ENCODE measurements at places on chromosomes 4 and X.

- no peak for DNase-seq
These were observed 54.4 kb downstream of the PHKA1 start for GRCh38 chrX:72659723-72660122.

GRCh38 chrX:13266641-13267345, 53.1 kb downstream of the ATXN3L start:
- no peak for DNase-seq

- DNase-seq: no peak
These were observed 39.3 kb upstream of the HPGD start for GRCh38 chr4:174561560-174561959.

DNA sequence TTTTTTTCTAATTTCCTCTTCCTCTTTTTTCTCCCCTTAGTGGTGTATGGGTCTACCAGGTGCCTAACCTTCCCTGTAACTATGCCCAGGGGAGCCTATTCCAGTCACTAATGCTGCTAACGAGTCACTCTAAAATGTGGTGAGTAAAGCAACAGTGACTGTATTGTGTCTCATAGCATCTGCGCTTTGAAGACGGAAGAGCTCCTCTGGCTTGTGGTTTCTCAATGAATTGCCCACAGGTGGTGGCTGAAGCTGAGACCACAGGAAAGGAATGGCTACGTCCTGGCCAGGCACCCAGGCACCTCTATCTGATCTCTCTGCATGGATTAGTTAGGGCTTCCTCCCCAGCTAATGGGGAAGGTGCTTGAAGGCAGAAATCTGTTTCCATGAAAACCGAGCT, 763.5 kb upstream of the FRG1 start:
- DNase-seq: no peak

GRCh38 chrX:41192880-41193279, 107.6 kb downstream of the USP9X start:
- no peak for DNase-seq

DNA sequence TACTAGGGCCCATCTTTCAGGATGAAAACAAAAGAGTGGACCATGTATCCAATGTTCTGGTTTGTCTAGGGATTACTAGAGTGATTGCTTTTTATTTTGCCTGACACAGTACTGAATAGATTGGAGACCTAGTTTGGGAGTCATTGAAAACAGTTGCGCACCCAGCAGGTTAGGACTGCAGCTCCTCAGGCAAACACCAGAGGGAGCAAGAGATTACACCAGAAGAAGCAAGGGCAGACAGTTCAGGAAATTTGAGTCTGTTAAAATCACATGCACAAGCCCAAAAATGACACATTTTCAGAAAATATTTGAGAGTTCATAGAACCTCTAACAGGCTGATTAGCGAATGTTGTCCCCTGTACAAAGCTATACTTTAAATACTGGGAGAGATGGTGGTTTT, 55.6 kb downstream of the CYLC1 start:
- no peak for DNase-seq

DNA sequence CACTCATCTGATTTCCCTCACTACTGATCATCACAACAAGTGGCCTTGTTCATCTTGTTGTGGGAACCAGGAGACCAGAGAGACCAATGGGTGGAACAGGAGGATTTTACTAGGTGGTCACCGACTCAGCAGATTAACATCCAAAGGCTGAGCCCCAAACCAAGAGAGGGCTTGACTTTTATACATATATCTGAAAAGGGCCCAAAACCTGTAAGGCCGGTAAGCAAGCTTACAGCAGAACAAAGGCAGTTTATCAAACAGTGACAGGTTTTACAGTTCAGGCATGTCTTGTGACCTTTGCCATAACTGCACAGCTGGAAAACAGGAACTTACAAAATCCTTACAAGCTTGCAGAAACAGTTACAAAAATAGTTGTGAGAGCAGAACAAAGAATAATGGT, 195.9 kb downstream of the OR13H1 start:
- DNase-seq: no peak

- no peak for DNase-seq
These were observed 73.6 kb downstream of the SNX25 start for GRCh38 chr4:185282968-185283367.

DNA sequence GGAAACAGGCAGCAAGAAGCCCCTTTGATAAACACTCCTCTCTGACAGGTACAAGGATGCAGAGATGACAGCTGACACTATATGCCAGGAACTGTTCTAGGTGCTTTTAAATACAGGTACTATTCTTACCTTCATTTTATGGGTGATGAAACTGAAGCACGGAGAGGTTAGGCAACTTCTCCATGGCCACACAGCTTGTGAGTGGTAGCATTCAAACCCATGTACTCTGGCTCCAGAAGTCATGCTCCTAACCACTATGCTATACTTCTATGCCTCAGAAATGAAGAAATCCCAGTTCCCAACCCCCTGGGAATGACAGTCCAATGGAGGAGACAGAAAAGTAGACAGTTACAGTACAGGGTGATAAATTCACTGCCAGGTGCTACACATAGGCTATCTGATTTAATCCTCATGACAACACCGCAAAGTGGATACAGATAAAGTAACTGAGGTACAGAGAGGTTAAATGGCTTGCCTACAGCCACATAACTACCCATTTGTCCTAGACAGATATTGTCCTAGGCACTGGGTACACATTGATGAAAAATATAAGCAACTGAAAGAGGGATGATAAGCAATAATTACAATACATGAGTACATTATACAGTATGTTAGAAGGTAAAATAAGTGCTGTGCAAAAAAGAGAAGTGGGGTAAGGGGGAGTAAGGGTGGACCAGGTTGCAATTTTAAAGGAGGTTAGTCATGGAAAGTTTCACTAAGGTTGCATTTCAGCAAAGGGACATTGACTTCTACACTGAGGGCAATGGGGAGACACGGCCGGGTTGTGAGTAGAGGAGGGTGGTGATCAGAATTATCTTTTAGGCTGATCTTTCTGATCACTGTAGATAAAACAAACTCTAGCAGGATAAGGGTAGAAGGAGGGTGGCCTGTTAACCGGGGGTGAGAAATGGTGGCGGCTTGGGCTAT, 1.6 kb upstream of the F8 start:
- no peak for DNase-seq

- DNase-seq: no peak
These were observed 10.4 kb downstream of the HAUS7 start for GRCh38 chrX:153459986-153460385.

DNA sequence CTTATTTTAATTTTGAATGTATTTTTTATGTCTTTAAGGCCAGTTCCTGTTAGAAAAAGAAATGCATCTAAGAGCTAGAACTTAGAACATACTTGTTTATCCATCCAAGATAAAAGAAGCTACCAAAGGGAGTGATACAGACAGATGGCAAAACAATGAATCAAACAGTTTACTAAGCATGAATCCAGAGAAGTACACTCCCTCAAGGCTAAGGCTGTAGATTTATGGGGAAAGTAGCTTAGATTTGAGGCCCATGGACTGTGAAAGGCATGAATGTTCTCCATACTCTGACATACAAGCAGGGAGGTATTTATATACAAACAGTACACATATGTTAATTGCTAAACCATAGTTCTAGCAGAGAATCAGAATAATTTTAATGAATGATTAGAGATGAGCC, 255.3 kb upstream of the NRK start:
- DNase-seq: no peak

DNA sequence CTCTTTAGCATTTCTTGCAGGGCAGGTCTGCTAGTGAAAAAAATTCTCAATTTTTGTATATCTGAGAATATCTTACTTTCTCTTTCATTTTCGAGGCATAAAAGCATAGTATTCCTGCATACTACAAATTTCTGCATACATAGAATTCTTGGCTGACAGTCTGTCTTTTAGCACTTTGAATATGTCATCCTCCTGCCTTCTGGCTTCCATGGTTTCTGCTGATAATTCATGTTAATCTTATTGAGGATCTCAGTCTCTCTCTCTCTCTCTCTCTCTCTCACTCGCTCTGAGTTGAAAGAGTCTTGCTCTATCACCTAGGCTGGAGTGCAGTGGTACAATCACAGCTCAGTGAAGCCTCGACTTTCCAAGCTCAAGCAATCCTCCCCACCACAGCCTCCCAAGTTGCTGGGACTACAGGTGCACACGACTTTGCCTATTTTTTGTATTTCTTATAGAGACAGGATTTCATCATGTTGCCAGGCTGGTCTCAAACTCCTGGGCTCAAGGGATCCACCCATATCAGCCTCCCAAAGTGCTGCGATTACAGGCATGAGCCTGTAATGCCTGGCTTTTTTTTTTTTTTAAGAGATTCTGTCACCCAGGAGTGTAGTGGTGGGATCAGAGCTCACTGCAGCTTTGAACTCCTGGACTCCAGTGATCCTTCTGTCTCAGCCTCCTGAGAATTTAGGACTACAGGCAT, 161.3 kb downstream of the FNIP2 start:
- no peak for DNase-seq

DNA sequence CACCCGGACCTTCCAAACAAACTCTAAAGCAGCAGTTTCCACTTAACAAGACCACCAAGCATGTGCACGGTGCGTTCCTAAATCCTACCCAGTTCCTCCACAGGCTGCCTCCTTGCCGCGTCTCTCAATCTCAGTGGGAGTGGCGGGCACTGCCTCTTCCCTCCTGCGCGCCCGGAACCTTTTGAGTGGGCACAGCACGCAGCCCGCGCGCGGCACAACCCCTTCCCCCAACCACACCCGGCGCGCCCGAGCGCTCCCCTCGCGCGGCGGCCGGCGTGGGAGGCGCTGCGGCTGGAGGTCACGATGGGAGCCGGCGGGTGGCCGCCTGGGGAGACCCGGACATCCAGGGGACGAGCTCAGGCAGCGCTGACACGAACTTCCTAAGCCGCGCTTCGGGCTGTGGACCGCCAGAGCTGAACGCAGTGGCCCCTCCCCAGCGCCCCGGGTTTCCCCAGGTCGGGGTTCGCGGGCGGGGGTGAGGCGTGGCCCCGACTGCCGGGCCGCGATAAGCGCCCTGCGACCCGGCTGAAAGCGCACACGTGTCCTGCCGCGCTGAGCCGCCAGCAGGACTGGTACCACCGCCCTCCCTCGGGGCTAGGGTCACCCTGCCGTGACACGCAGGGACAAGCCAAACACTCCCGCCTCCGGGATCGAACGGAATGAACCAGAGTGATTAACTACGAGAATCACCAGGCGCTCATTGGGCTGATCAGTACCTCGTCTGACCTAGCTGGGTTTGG, at the start of gene ABCG2:
ABCG2 (minus strand) TSS at position 151 of the 740 bp plus-strand sequence. CDS start 18,644 bp downstream, outside the sequence.
- peak; percentile 80 for DNase-seq

All from H1 (cell line).